ENCODE measurements at places on chromosomes 13 and 19.

DNA sequence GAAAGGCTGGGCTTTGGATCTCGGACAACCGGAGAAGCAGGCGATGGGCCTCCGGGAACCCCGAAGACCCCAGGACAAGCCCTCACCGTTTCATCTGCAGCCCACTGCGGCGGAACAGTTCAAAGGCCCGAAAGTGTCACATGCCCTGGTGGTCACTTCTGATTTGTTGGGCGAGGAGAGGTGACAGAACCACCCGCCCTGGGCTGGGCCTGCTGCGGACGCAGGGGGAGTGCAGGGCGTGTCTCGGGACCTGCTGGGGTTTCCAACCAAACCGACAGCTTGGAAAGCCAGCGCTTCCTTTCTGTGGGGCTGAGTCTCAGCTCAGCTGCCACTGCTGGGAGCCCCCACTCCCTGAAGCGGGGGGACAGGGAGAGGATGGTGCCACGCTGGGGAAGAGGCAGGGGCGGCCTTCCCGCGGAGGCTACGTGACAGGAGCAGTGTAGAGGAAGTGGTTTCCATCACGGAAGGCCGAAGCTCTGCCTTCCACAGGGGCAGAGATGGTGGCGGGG, 22.8 kb upstream of the ZBTB7A start:
- no peak for DNase-seq

- DNase-seq, result no peak
These were observed 16.3 kb downstream of the LEUTX start for GRCh38 chr19:39795001-39795400.

DNA sequence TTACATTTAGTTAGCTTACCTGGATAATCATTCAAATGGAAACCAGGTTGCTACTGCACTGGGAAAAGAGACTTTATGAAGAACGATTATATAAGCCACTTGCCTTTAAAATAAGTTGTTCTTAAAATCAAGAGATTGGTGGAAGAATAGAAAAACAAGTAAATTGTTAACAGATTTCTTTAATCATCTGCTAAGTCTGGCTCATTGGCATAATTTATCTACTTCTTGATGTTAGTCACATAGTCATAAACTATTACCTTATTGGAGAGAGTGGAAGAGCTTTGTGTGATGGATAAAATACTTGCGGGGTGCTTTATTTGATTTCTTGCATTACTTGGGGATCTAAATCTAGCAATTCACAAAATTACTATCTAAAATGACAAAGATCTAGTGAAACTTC, 6.8 kb downstream of the LSM14A start:
- no peak for DNase-seq

GRCh38 chr19:33721735-33722297, 74.9 kb upstream of the KCTD15 start:
- DNase-seq, result no peak

- DNase-seq, result peak; percentile 9
These were observed 207.9 kb upstream of the UFM1 start for GRCh38 chr13:38141792-38142191.

GRCh38 chr19:38665219-38665931, 17.9 kb downstream of the ACTN4 start:
- no peak for DNase-seq

DNA sequence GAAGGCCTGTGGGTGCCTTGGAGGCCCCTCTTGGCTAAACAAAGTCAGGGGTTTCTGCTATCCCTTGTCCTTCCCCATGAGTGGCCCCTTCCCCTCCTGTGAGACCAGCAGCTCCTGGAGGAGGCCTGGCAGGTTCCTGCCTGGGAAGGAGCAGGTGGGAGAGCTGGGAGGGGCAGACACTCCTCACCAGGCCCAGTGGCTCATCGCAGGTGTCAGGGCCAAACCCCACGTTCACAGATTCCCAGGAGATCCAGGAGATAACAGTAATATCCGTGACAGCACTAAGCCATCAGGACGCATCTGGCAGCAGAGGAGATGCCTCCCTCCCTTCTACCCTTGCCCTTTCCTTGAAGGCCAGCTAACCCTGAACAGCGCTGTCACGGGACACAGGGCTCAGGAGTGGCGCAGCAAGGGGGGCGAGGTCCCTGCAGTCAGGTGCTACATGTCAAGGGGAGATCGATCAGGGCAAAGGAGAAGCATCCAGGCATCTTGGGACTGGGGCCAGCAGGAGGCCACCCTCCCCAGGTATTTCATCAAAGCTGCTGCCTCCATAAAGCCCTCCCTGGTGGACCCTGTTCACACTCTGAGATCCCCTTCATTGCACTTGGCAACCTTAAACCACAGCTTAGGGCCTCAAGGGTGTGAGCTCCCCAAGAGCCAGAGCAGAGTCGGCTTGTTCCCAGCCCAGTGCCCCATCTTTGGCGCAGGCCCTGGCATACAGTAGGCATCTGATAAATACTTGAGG, 4.8 kb downstream of the CEBPA start:
- DNase-seq, result no peak

DNA sequence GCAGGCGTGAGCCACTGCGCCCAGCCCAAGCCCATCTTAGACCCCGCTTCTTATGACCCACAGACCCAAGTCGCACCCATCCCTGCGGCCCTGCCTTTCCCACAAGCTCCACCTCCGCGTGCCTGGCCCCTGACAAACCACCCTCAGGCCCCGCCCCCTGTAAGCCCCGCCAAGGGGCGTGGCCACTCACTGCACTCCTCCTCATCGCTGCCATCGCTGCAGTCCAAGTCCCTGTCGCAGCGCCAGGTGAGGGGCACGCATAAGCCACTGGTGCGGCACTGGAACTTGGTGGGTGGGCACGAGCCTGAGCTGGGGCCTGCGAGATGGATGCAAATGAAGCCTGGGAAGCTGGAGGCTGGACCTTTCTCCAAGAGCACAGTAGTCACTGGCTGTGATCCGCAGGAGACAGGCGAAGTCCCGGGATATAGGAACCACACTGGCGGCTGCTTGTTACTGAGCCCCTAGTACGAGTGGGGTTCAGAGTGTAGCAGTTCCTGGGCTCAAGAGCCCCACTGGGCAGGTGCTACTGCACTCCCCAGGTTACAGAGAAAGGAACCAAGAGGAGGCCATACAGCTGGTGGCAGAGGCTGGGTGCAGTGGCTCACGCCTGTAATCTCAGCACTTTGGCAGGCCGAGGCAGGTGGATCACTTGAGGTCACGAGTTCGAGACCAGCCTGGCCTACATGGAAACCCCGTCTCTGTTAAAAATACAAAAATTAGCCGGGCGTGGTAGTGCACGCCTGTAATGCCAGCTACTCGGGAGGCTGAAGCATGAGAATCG, 3.1 kb downstream of the CD320 start:
- DNase-seq, result no peak

GRCh38 chr13:41263261-41263971, at the start of gene MTRF1:
TSS of gene MTRF1 (minus strand) at chr13:41263576. CDS start at chr13:41260907, 2,669 bp downstream.
- peak; percentile 92 for DNase-seq

DNA sequence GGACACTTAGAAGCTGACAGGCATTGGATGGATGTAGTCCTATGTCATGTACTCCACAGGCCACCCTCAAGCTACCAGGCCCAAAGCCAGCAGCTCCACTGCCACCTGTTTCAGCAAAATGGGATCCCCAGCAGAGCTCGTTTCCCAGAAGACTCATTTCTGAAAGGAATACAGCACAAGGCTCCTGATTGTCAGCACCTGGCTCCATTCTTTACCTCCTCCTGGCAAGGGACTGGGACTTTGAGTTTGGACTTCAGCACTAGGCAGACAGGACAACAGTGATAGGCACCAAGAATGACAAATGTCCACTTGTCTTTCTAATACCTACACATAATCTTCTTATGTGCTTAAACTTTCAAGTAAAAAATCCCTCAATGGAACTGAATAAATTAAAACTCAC, 150.4 kb upstream of the RXFP2 start:
- DNase-seq, result no peak

- peak; percentile 34 for DNase-seq
These were observed 63.4 kb upstream of the C1QTNF9B start for GRCh38 chr13:23960566-23961156.

GRCh38 chr13:89490661-89491060, 1819.5 kb downstream of the SLITRK5 start:
- DNase-seq, result no peak

- DNase-seq, result no peak
These were observed 50.9 kb downstream of the EPS15L1 start for GRCh38 chr19:16420781-16421386.

GRCh38 chr13:113425941-113426590, 27.2 kb downstream of the ADPRHL1 start:
- DNase-seq, result no peak

- DNase-seq, result peak; percentile 41
These were observed 3.5 kb downstream of the LYPD5 start for GRCh38 chr19:43798546-43799409.

GRCh38 chr13:50376895-50377575, 361.8 kb downstream of the KCNRG start:
- no peak for DNase-seq

DNA sequence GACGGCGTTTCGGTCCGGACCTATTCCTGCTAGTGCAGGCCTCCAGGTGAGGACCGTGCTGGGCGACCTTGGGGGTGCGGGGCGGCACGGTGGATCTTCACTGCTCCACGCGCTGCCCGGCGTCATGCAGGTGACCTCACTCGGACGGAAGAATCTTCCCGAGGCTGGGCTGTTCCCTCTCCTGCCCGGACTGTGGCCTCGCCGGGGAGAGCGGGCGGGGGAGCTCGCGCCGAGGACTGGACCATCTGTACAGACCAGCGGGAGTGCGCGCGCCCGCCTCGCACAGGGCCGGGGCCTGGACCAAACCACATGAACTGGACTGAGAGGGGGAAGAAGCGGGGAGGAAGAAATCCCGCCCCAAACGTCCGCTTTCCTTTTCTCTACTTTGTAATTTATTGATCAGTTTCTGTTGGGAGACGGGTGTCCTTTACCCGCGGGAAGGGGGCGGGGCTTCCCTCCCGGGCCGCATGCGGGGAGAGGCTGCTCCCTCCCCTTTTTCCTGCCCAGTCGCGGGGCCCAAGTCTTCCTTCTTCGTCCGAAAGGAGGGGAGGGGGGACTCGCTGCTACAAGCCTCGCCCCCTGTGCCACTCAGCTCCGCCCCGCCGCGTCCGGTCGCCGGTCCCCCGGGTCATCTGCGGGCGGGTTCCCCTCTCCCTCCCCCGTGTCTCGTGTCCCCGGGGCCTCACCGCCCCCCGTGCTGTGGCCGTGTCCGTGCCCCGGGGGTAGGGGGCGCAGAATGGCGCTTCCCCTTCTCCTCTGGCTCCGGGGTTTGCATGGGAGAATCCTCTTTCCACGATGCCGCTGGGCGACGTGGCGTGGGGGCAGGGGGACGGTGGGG, 4.9 kb downstream of the HRC start:
- DNase-seq, result peak; percentile 91

- no peak for DNase-seq
These were observed 13.7 kb upstream of the FARP1 start for GRCh38 chr13:98129059-98129746.

DNA sequence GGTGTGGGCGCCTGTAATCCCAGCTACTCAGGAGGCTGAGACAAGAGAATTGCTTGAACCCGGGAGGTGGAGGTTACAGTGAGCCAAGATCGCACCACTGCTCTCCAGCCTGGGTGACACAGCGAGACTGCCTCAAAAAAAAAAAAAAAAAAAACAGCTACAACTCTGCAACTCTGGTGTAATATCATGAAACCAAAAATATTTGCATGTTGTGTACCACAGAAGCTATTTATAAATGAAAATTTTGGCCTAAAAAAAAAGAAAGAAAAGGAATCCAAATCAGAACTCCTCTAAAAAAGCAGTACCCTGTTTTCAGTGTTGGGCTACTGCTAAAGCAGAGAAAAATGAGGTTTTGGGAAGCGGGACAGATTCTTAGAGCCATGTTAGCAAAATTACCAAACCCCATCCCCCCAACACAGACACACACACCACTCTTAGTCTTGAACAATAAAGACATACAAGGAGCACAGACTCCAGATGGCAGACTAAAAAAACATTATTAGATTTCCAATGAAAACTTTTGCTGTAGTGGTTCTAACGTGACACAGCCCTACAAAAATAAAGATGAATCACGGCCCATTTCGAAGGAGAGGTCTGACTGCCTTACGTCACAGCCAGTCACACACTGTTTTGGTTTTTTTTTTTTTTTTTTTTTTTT, 51.5 kb downstream of the INSR start:
- DNase-seq, result peak; percentile 85

- no peak for DNase-seq
These were observed 4.8 kb upstream of the CEACAM16 start for GRCh38 chr19:44694184-44694579.

DNA sequence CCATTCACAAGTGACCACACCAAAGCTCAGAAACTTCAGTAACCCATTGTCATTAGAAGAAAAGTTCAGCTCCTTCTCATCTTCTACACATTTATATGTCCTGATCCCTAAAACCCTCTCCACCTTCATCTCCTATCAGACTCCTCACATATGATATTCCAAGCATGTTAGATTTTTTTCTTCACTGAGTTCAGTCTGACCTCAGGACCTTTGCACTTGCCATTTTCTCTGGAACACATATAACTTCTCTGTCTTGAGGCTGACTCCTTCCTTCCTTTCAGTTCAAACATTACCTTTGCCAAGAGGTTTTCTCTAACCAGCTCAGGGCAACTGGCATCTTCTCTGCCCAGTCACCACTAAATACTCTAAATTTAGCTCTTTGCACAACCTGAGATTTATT, 54.1 kb downstream of the C13orf42 start:
- DNase-seq, result no peak

DNA sequence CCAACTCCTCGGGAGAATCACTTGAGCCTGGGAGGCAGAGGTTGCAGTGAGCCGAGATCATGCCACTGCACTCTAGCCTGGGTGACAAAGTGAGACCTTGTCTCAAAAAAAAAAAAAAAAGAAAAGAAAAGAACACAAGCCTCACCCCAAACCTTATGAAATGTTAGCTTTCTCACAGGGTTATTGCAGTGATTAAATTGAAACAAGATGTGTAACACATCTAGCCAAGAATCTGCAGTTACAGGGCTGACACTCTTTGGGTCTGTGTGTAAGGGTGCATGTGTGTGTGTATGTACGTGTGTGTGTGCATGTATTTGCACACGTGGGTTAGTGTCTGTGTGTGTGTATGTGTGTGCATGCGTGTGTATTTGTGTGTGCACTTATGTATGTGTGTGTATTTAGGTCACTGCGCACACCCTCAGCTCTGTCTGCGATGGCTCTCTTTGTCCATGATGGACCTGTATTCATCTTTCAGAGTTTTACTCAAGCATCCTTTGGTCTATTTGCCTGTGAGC, 336.3 kb downstream of the UQCRFS1 start:
- peak; percentile 45 for DNase-seq

DNA sequence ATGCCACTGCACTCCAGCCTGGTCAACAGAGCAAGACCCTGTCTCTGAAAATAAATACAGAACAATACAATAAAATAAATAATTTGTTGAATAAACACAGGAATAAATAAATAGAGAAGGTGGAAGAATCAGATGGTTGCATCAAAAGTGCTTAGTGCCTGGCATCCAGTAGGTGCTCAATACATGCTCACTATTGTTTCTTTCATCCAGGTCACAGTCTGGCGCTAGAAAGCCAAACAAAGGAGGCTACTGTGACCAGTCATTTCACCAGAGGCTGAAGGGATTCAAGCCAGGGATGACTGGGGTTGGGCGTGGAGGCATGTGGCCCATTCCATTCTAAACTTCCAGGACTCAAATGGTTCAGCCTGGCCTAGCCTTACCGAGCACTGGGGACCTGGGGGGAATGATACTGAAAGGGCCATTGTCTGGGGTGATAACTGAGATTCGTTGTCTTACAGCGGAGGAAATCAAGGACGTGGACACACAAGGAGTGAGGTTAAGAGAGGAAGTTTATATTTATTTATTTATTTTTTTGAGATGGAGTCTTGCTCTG, 3.6 kb upstream of the NDUFB7 start:
- DNase-seq, result no peak
